ENCODE measurements at places on chromosomes 2 and 18.

GRCh38 chr2:36981911-36982310, 15.6 kb upstream of the STRN start:
- DNase-seq: no peak

DNA sequence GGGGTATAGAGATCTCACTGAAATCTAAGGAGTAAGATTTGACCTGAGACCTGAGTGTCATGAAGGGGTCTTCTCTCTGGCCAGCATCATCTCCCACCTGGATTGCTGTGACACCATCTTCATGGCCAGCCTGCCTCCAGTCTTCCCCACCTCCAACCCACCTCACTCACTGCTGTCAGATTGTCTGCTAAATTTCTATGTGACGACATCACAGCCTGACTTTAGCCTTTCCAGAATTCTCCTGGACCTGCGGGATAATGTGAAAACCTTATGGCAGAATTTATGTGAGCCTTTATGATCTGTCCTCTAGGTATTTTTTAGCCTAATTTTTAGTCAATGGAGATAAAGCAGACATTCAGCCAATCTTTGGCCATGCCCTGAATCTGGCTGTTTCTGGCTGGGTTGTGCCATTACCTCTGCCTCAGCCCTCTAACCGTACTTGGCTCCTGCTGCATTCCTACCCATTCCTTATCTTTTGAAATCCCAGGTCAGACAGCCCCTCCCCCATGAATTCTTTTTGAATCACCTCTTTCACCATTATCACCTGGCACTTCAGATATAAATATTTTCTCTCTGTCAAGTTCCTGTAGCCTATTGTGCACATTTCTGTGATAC, 66.4 kb upstream of the MMADHC start:
- no peak for DNase-seq

GRCh38 chr2:134135793-134136192, 118.1 kb upstream of the MGAT5 start:
- no peak for DNase-seq

- no peak for DNase-seq
Measured at GRCh38 chr2:220107380-220107791, 480.0 kb downstream of the SLC4A3 start.

- DNase-seq: no peak
Measured at GRCh38 chr2:208594642-208595385, 188.2 kb downstream of the PTH2R start.

GRCh38 chr2:42238644-42239288, 69.6 kb downstream of the EML4 start:
- no peak for DNase-seq

GRCh38 chr18:57534511-57534909, 52.0 kb downstream of the FECH start:
- DNase-seq: no peak

- DNase-seq: no peak
Measured at GRCh38 chr18:22044474-22045220, 124.7 kb upstream of the GATA6 start.

DNA sequence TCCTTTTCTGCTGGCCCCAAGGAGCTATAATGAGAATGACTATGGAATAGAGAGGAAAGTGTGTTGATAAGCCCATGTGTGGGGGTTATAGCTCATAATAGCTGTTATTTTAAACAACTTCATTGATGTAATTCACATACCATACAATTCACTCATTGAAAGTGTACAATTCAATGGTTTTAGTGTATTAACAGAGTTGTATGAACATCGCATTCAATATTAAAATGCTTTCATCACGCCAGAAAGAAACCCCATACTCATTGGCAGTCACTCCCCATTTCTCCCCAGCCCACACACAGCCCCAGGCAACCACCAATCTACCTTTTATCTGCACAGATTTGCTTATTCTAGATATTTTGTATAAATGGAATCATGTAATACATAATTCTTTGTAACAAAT, 139.6 kb upstream of the CYP1B1 start:
- DNase-seq: no peak

- no peak for DNase-seq
Measured at GRCh38 chr18:55247032-55247431, 287.8 kb upstream of the CCDC68 start.

DNA sequence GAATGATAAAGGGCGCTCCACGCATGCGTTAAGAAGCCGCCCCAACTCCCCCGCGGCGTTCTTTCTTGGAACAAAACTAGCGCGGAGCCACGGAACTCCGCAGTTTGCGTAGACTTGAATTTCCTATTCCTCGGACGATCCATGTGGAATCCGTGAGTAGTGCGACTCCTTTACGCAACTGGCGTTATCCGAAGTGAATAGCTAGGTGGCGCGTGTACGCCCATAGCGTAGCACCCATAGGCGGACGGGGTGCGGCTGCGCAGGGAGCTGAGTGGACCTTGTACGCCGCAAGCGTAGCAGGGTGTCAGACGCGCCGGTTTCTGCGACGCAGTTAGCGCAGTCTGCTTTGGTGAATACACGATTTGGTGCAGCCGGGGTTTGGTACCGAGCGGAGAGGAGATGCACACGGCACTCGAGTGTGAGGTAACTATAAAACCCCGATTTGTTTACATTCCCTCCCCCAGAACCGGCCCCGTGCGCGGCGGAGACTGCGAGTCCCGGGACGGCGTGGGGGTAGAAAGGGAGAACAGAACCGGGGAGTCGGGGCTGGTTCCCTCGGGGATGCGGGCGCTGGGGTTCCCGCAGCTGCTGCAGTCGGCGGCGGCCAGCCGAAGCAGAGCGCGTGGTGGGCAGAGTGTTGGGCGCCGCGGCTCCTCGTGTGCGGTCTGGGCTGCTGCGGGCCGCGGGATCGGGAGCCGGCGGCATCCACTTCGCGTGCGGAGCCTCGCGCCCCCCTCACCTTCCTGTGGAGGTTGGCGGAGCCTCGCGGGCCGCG, at the start of gene SLC39A10:
TSS of gene SLC39A10 (plus strand) at position 368 of the 775 bp plus-strand sequence. CDS start 22,817 bp downstream, outside the sequence.
- peak; percentile 91 for DNase-seq

DNA sequence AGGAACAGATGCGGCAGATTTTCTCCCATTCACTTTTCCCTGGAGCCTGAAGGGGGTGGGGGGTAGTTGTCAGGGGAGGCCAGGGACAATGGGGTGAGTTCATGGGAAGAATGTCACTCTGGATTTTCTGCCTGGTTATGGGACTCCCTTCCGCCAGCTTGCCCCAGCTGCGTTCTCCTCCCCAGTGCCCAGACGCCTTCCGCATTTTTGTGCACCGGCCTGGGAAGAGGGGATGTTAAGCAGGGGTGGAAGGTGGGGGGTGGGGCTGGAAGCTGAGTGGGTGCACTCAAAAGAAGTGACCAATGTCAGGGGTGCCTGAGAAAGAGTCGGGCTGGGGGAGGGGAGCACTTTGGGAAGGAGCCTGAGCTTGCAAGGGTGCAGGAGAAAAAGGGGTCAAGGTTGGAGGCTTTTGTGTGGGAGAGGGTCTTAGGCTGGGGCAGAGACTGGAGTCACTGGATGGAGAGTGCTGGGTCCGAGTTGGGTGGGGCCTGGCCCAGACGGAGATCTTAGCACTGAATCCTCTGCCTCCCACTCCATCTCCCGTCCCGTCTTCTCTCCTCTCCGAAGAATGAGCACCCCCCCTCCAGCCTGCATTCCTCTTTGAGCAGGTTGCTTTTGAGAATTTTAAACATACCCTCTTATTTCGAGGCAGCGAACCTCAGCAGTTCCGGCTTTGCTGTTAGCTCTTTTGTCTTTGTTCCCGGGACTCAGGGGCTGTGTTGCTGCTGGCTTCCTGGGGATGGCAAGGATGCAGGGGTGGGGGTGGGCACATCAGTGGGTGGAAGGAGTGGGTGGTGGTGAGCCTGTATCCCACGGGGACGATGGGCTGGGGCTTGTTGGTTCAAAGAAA, 2.7 kb downstream of the IGFBP2 start:
- DNase-seq: no peak

GRCh38 chr18:45291621-45292615, 323.4 kb upstream of the SLC14A2 start:
- peak; percentile 37 for DNase-seq

DNA sequence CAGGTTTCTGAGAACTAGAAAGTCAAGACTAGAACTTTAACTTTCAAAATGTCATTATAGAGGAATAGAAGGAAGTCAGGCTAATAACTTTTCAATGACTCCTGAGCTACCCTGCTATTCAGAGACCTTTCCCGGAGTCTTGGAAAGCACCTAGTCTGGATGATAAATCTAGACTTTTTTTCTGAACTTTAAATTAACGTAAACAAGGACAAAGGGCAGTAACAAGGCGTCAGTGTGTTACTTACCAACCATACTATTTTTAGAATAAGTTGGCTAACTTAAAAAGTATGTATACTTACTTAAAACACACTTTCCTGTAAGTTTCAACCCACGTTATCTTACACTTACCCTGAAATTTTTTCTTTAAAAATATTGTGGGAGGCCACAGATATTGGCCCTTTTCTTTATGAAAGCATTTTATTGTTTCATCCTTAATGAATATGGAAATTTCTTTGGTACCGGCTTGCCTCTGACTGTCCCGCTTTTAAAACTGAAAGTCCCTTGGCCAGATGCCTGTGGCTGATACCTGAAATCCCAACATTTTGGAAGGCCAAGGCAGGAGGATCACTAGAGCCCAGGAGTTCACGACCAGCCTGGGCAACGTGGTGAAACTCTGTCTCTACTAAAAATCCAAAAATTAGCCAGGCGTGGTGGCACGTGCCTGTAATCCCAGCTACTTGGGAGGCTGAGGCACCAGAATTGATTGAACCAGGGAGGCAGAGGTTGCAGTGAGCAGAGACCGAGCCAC, 9.7 kb downstream of the PMAIP1 start:
- no peak for DNase-seq

DNA sequence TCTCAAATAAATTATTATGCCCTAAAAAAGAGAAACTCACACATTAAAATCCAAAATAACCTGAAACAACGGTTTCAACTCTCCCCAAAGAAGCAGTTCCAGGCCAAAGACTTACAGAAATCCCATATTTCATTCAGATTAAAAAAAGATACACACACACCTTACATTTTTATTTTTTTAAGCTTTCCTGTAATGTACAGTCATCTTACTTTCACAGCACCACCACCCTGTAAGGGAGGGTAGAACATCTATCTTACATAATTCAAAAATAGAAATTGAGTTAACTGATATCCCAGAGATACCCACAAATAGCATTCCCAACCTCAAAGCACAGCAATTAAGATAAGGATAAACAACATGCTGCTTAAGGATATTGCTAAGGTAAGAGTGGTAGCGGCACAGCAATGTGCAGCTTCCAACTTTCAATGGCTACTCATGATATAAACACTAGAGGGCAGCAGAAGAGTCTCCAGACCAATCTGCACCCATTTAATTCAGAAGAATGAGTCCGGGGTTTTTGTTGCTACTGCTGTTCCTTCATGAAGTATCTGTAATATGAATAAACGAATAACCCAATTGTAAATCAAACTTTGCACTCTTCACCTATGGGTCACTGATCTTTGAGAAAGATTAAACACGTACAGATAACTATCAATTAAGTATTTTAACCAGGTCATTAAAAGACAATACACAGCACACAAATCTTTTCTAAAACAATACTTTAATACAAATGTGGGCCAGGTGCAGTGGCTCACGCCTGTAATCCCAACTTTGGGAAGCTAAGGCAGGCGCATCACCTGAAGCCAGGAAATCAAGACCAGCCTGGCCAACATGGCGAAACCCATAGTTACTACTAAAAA, 11.3 kb downstream of the GFPT1 start:
- DNase-seq: no peak

DNA sequence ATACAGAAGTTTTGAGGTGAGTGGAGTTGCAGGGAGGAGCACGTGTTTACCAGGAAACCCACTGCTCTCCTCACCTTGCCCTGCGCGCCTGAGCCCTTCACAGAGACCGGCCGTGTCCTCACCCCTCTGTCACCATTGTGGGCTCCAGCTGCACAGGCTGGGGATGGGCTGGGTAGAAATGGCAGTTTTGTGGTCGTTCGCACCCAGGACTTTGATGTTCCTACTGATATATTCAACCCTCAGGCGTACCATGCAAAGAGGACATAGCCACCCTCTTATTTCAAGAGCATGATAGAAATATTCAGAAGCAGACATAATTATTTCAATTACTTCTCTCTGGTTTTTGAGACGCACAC, 78.2 kb downstream of the GBX2 start:
- no peak for DNase-seq

GRCh38 chr18:27491772-27492171, 306.7 kb upstream of the CHST9 start:
- no peak for DNase-seq

DNA sequence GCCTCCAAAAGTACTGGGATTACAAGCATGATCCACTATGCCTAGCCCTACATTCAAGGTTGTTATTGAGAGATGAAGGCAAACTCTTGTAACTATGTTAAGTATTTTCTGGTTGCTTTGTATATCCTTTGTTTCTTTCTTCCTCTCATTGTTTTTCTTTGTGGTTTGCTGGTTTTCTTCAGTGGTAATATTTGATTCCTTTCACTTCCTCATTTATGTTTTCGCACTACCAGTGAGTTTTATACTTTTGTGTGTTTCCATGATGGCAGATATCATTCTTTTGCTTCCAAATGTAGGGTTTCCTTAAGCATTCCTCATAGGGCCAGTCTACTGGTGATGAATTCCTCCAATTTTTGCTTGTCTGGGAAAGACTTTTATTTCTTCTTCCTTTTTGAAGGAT, 90.2 kb downstream of the NCK2 start:
- no peak for DNase-seq

- DNase-seq: no peak
Measured at GRCh38 chr2:118830881-118831280, 16.6 kb downstream of the EN1 start.

GRCh38 chr18:65990944-65991708, 240.3 kb downstream of the CDH7 start:
- DNase-seq: no peak

DNA sequence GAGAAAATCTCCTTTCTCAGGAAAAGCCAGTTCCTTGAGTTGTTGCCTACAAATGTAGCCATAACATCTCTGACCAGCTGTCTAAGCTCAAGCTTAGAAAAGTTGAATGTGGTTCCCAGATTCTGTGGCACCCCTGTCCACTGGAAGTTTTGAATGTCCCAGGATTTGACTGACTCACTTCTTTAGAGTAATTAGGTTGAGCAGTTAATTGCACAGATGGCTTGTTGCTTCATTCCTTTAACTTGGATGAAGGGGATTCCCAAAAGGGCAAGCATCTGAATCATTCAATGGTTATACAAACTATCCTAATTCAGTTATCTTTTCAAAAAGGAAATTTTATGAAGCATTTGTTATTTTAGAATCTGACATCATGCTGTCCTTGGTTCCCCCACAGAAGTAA, 374.7 kb downstream of the LNPK start:
- no peak for DNase-seq

DNA sequence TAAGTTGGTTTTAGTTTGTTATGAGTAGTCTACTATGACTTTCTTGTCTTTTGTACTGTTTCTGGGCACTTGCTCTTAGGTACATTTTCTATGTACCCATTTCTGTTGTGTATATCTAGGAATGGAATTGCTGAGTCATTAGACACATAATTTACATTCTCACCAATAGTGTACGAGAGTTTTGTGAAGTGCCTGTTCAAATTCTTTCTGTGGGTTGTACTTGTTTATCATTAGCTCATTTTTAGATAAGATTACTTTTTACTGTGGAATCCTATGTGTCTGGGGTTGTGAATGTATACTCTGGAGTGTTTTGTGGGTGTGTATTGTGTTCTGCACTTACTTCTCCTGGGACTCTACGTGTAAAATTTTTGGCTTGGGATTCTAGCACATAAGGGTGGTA, 36.6 kb upstream of the CD28 start:
- DNase-seq: peak; percentile 19
